ENCODE measurements at places on chromosomes 2 and 18.

DNA sequence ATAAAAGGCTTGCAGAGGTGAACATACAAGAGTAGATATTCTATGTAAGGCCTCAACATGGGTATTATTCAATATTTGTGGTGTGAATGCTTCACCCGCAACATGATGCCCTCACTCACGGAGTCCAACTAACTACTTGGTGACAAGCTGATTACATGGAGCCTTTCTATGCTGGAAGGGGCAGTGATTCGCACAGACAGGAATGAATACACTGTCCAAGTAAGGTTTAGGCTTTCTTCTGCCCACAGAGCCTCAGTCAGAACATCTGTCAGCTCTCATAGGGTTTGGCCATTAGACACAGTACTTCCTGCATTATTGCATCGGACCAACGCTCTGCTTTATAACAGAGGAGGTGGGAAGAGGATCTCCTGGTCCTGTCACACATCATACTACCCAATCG lies 80.3 kb upstream of the SLC35G4 start:
- DNase-seq: no peak

GRCh38 chr18:46034230-46034629 lies 37.8 kb downstream of the PSTPIP2 start:
- DNase-seq: no peak

DNA sequence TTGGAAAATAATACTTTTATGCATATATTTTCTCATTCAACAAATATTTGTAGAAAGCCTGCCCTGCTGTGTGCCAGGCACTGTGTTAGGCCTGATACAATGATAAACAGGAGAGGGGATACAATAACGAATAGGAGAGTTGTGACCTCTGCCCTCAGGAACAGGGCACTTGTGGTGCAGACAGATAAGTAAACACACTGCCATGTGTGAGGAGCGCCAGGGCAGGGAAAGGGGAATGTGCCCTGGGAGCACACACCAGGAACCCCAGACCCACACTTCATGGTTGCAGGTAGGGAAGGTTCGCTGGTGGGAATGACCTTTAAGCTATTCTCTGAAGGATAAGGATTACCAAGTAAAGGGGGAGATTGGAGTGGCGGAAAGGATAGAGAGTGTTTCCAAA lies 42.2 kb upstream of the DSC1 start:
- DNase-seq: no peak

DNA sequence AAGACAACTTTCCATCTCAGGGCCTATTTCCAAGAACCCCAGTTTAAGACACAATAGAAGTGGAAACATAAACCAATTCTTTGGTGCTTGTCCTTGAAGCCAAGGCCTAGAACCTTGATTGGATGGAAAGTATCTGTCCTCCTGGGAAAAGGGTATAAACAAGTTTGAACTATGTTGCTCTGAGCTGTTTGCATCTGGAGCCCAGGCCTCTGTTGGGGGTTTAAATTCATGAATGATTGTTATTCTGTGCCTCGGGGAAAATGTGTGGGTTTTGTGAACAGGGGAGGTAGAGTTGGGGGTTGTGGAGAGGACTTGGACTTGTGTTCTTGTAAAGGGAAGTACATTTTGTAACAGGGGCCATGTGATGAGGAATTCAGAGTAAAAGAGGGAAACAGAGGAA lies 406.1 kb downstream of the SLC4A3 start:
- no peak for DNase-seq

DNA sequence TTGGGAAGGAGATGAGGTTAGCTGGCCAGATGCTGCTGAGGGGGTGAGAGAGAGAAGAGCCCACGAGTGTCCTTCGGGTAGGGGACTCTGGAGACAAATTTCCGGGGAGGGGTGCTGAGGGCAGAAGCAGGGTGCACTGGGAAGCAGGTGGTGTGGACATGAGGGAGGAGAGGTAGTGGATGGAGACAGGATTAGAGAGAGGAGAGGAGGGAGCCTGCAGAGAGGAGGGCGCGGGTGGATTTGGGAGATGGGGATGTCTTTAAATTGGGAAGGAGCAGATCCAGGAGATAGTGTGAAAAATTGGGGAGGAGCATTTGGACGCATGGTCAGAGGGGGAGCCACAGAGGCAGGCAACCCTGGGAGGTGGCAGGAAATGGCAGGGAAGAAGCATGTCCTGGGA lies 154.7 kb downstream of the DYSF start:
- no peak for DNase-seq

DNA sequence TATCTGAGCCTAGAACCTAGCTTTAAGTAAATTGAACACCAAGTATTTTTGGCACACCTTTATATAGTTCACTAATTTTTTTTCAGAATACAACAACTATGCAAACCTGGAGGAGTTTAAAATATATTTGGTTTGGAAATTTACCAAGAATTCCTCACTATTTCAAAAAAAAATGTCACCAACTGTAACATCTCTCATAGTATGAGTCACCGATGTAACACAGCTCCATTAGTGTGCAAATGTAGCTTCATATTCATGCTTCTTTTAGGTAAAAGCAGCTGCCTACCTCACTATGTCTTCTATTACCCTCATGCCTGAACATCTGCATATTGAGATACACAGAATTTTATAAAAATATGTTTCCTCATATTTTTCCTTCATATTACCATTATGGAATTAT lies 80.5 kb downstream of the NRXN1 start:
- DNase-seq: no peak

- DNase-seq: no peak
Measured at GRCh38 chr2:31581124-31581795, 522 bp upstream of the SRD5A2 start.

DNA sequence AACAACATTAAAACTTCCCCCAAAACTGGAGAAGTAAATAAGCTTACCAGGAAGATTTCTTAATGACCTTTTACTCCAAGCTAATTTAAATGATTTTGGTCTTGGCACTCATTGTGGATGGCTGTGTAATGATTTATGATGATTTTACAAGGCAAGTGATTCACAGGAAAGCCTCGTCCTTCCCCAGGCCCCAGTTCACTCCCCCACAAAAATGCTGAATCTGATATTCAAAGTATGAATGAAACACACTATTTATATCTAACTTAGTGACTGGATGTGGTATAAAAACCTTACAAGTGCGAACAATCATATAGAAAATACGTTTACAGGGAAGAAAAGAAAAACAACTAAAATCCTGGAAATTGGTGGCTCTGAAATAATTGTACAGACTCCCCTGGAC lies 49.8 kb downstream of the ZNF516 start:
- DNase-seq: peak; percentile 19

DNA sequence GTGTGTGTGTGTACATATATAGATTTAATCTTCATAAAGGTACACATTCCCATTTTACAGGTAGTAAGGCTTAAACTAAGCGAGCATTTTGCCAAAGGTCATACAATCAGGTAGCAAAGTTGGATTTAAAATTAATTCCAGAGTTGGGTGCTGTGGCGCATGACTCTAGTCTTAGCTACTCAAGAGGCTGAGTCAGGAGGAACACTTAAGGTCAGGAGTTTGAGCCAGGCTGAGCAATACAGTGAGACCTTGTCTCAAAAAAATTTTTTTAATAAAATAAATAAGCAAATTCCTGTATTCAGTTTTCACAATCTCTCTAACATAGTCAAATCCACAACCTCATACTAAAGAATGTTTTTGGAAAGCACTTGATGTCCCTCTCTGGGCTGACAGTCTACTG lies 111.5 kb upstream of the LDLRAD4 start:
- DNase-seq: no peak

DNA sequence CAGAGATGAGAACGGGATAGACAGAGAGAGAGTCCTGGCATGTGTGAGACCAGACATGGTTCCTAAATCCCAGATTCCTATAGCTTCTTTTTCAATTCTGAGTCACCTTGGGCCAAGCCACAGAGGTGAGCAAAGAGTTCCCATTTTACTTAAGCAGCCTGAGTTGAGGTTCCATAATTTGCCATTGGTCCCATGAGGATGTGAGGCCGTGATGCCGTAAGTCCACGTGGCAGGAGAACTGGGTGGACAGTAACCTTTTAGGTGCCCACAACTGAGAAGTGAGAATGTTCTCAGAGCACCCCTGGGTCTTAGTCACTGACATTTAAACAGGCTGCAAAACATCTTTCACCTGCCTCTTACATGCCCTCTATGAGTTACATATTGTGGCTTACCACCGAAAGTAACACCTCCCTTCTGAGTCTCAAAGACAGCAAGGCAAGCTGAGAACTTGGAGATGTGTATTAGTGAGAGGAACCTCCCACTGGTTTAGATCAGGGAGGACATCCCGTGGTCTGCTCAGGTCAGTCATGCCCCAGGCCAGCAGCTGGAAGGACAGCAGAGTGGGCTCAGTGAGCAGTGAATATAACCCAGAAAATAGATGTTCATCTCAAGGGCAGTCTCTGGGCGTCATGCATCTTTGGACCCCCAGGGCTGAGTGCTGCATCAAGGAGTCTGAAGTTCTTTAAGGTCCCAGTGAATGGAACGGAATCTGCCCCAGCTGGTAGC lies 127.9 kb upstream of the LGALSL start:
- DNase-seq: no peak

DNA sequence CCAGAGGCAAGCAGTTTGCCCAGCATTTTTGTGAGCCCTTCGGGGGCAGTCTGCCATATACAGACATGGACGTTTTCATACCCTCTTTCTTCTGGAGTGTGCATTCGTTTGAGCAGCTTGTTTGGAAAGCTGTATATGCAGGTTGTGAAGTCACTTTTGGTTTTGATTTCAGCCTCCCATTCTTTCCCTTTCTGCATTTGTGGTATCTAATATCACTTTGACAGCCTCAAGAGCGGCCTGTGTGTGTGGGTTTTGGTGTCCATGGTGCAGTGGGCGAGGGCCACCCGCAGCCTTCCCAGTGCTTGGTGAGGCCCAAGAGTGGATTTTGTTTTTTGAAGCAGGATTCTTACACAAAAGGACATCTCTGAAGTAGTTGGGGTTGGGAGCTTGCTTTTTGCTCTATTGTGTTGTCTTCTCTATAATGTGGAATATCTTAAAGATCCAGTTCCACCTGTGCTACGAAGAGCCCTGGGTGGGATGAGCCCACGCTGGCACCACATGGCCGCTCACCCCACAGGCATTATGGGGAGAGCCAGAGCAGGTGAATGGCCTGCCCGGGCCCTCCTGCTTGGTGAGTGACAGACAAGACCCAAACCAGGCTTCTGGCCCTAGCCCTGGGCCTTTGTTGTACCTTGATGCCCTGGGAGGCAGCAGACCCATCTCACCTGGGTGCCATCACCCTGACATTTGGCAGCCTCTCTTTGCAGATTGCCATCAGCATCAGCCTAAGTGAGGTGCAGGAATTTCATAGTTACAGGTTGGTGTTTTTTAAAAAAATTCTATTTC lies 29.5 kb downstream of the INPP4A start:
- peak; percentile 44 for DNase-seq

- DNase-seq: no peak
Measured at GRCh38 chr2:160109243-160109642, 46.8 kb upstream of the PLA2R1 start.

Data from common myeloid progenitor, CD34-positive (primary cell).